ENCODE measurements at places on chromosomes 3 and 15.
A peak's percentile ranks its signal among the peaks of the same experiment; 100 is the strongest.

DNA sequence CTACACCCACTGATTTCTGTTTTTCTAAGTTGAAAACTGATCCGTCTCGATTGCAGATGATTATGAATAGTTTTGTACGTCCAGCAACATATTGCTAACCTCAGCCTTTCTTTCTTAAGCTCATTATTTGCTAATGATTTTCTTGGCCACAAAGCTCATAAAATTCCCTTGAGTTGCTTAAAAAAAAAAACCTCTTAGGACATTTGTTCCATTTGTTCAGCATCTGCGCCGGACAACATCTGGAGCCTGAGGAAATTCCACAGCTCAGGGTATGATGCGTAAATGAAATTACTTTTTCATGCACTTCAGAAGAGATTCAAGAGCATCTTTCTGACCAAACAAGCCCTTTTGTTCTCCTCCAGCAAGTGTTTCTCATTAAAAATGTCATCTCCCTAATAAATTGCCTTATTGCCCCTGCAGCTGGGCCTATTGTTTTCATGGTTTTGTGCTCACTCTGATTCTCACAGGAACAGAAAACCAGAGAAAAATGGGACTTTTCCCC is 249.1 kb upstream of the MCTP2 start:
- DNase-seq: no peak

- DNase-seq: no peak
These were observed 29.7 kb downstream of the LRCH3 start for GRCh38 chr3:197820550-197821335.

GRCh38 chr15:38627689-38628277 is 63.2 kb upstream of the RASGRP1 start:
- DNase-seq: no peak

- DNase-seq: peak; percentile 51
These were observed 100.8 kb upstream of the ALDH1A3 start for GRCh38 chr15:100778831-100779288.

GRCh38 chr3:111650378-111651275 is 55.5 kb upstream of the ZBED2 start:
- DNase-seq: no peak

DNA sequence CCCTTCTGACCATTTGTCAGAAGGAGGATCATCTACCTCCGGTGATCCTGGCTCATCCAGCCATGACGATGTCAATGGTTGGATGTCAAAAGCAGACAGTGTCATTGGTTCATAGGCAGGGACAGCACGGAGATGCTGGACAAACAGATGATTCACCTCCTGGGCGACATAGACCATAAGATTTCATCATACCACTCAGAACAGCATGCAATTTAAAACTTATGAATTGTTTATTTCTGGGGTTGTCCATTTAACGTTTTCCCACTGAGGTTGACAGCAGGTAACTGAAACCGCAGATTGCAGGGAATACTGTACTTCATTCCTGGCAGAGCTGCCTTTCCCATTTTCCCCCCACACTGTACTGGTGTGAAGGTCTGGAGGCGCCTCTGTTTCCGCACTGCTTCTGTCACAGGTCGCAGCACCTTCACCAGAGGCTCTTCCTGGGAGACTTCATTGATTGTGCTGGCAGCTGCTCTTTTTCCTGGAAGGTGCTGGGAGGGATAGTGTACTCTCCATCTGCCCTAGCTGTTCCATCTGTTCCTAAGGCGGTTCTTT is 32.5 kb upstream of the TMOD3 start:
- no peak for DNase-seq

GRCh38 chr3:23713641-23714040 is 92.1 kb upstream of the UBE2E1 start:
- no peak for DNase-seq

Data from RWPE2 (cell line).